Fibroblast of upper back skin (primary cell): ENCODE measurements at places on chromosomes 12 and 14.

DNA sequence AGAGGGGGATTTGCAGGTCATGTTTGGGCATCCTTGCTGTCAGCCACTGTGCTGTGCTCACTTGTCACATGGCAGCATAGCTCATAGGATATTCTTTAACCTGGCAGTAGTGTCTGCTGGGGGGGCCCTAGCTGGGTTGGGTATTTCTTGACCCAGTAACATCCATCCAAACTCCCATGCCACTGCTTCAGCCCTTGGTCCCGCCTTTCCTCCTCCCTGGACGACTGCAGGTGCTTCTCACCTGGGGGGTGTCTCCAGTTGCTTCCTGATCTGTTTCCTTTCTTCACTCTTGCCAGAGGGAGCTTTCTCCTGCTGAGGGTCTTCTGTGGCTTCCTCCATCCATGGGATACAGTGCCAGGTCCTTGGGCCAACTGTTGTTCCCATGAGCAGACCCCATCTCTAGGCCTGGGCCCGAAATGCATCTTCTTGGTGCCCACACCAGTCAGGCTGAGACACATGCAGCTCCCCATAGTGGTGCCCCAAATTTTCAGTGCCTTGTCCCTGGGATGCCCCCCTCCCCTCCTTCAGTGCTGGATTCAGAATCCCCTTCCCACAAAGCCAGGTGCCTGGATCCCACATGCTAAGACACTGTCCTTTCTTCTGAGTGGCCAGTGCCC lies 20.5 kb downstream of the C14orf132 start:
- no peak for DNase-seq

- DNase-seq = no peak
These were observed 94.9 kb downstream of the DUSP16 start for GRCh38 chr12:12467688-12468261.

DNA sequence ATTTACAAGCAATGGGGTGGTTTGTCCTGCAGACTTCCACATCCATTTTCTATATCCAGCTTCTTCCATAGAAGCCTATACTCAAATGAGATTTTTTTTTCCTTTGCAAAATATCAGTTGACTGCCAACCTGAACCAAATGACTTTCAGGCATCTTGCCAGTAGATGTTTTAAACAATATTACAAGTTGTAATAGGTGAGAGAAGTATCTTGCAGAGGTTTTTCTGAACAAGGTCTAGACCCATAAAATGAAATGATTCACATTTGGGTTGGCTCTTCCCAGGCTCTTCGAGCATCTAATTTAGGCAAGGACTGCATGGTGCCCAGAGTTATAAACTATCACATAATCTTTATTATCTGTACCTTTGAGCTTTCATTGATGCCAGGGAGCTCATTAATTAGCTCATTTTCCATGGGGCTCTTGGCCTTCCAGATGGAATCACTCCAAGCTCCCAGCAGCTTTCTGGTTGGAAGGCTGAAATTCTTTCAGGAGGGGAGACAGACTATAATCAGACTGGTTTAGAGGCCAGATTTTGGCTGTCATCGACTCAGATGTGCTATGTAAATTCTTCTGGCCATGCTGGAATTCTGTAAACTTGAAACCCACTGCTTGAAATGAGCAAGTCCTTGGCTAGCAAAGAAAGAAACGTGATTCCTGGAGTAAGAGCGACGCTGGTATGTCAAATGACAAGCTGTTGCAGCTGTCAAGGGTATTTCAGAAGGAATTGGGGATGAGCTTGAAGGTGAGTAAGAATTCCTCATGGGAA lies 32.2 kb upstream of the DICER1 start:
- peak; percentile 70 for DNase-seq

DNA sequence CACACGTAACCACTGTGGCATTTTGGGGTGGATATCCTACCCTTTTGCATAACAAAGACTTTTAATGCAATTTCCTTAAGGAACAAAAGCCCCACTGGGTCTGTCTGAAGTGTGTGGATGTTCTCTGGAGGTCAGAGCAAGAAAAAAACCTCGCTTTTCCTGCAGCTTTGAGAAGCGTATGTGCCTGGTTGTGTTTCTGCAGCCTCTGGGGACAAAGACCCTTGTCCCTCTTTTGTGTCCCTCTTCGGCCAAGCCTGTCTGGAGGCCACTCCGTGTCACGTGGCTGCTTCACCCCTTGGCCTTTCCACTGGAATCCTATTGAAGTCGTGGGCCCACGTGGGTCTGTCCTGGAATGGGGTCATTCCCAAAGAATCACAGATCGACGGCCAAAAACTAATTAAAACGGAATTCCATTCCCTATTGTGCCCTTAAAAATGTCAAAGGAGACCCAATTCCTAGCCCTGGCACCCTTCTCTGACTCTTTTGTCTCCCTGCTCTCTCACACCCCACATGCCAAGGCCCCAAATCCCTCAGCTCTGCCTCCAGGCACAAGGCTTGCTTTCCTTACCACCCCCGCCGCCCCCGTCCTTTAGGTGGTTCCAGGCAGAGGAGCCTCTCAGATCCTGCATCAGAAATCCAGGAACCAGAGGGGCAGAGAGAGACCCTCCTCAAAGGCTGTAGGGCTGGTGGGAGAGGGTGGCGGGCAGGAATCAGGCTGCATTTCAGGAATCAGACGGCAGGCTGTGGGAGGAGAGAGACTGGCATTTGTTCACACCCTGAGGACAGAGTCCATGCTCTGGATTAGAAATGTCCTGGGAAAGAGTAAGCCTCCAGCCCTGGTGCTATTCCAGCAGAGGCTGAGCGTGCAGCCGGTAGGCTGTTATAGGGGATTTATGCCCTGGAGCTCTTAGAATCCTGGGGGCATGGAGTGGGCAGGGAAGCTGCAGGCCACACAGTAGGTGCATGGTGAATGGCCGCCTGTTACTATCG lies 12.6 kb upstream of the CYP46A1 start:
- no peak for DNase-seq

DNA sequence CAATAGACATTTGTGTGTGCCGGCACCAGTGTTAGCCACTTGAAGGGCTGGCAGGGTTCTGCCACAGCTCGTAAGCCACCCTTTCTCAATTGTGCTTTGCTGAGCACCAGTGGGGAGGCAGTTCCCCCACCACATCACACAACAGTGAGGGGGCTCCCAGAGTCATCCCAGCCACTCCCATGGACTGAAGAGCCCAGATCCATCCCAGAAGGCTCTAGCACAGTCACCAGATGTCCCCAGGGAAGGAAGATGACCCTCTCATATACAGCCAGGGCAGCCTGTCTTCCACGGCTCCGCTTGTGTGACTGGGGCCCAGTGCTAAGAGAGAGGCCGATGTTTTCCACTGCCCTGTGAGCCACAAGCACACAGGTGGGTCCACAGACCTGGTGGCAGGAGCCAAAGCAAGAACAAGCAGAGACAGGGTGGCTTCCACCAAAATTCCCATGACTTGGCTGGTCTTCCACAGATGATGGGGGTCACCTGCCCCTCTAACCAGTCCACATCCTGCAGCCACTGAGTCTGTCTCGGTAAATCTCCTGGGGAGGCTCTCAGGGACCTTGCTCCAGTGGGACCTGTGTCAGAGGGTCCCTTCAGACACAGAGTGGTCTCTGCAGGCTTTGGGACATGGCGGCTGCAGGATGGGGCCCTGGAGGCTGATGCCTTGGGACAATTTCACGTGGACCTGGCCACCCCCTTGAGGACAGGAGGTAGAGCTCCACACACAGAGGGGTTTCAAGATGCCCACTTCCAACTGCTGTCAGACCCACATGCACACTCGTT lies 71.9 kb upstream of the DDX11 start:
- no peak for DNase-seq

GRCh38 chr12:54251667-54252284 lies 28.1 kb downstream of the CBX5 start:
- DNase-seq = peak; percentile 63

GRCh38 chr14:104596927-104597351 lies 7.6 kb downstream of the TMEM179 start:
- DNase-seq = no peak

GRCh38 chr14:96088911-96089310 lies 49.7 kb downstream of the C14orf132 start:
- no peak for DNase-seq

DNA sequence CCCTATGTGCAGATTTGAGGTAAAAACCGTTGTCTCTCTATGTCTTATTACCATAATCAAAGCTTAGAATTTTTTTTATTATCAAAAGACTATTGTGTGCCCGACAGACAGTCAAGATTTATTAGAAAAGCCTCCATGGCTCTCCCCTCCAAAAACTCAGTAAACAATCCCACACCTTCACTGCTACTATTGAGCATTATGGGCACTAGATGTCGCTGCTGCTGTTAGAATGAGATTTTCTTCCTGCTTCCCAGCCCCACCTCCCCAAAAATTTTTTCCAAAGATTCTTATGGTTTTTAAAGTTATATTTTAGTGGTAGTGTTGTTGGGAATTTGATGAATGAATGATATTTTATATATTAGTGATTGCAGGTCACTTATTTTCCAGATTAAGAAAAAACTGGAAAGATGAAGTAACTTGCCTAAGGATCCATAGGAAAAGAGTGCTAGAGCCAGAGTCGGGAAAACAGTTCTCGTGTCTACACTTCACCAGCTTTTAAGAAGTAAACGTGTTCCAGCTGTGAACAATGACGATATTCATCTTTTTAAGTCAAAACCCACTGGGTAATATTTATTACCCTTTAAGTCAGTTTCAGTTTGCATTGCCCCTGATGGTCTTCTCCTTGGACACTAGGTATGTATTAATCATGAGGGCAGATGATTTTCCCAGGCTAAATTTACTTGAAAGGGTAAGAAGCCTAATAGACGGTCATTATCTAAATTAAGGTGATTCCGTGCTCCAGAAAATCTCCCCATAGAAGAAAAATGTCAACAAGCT lies 12.2 kb upstream of the FOXG1 start:
- peak; percentile 45 for DNase-seq

- DNase-seq = no peak
These were observed 87.9 kb downstream of the ALX1 start for GRCh38 chr12:85367936-85368335.

DNA sequence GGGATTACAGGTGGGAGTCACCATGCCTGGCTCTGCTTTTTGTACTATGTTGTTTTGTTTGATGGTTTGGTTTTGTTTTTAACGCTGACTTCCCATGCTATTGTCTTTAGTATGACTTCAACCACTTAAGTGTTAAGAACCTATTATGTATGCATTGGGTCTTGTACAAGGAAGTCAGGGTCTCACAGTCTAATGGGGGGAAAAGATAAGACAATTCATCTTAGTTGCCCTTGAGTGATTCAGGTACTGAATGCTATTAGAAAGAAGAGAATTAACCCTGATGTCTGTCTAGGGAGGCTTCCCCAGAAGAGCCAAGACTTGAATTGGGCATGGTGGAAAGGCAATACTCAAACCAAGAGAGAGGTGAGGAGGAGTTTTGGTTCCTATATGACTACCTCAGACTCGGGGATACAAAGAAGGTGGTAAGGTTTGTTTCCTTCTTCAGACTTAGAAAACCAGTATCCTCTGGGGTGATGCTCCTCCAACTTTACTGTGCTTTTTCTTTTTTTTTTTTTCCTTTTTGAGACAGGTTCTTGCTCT lies 64.6 kb downstream of the SUSD6 start:
- no peak for DNase-seq

DNA sequence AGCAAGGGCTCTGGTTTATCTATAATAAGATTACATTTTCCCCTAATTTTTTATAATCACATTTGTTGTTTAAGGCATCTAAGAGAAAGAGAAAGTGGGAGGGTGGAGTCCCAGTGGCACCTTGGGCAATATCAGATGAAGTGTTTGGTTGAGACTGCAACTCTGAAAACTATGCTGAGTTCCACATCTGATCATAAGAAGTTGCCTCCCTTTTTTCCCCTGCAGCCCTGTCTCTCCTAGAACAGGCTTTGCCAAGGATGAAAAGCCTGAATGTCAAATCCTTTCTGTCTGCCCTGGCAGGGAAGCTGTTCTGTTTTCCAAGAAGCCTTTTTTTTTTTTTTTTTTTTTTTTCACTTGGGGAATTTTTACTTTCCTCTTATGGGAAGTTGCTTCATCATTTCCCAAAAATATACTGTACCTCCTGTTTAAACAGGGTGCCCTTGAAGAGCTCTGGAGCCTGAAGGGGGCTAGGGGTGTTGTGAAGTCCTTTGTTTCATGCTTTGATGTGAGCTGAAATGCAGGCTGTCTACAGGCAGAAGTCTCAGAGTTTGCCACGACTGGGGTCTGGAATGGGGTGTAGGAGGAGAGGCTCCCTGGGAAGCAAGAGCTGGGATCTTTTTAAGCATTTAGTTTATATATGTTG lies 71.3 kb downstream of the SUSD6 start:
- no peak for DNase-seq

DNA sequence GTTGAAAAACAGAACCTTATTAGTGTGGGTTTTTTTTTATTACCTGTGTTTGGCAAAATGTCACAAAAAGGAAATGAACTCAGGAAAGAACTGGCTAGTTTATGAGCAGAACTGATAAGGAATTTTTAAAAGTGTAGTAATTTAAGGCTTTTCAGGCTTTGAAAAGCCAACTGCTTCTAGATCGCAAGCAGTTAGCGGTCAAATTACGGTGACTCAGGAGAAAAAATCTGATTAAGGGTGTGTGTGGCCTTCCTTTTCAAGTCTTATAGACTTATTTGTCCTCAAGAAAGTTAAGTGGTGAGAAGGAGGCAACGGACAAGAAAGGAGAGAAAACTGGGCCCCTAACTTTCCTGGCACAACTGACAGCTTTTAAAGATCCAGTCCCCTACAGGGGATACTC lies 33.4 kb downstream of the PDZRN4 start:
- no peak for DNase-seq

DNA sequence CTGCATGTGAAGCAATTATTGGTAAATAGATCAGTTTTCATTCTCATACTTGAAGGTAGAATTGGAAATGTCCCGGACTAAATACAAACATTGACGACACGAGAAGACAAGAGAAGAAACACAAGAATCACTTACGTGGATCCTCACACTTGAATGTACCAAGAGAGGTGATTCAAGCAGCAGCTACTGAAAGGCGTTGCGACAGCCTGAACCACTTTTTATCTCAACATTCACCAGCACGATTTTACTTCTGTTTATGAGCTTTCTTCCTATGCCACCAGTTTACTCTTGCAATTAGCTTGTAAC lies 3.6 kb upstream of the FZD10 start:
- DNase-seq = no peak

- DNase-seq = no peak
These were observed 191.7 kb downstream of the BCL11B start for GRCh38 chr14:99080306-99080705.

DNA sequence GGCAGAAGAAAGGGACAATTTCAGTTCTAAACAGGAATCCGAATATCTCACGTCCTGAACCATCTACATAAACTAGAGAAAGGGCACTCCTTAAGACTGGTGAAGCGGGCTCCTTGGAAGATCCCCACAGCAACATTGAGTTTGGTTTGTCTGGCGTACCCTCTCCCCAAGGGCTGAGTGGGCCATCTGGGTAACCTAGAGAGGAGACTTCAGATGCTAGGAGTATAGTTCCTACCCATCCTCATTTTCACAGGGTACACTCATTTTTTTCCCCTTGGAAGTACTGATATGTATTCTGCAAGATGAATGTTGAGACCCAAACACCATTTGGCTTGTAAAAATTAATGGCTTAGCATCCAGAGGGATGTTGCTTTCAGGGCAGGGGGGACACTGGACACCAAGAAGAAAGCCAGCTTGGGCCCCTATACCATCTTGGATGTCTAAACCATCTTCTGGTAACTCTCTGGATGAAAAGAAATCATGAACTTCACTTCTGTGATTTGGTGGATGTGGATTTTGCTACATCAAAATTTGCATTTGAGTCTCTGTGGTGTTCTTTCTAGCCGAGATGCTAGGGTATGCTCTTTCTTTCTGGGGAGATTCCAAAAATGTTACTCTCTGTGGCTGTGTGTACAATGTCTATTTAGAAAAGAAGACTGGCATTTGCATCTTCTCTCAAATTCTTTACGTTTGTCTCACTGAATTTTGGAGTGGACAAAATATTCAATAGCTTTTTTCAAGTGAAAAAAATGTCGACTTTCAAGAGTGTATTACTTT lies 97.7 kb downstream of the ETV6 start:
- no peak for DNase-seq

GRCh38 chr12:121811434-121812319 lies 7.9 kb downstream of the SETD1B start:
- peak; percentile 60 for DNase-seq
